IMR-90 (cell line): ENCODE measurements at places on chromosomes 2 and 18. TPM values are rescaled to one million over a fixed set of nuclear protein-coding genes. Genes with fewer than 3 reads are reported as not detected.
A peak's percentile ranks its signal among the peaks of the same experiment; 100 is the strongest.

GRCh38 chr18:59249199-59249774, 24.0 kb downstream of the RAX start:
- H3K36me3 ChIP-seq: no peaks in the 10 kb centered on the region
- H3K27me3 ChIP-seq: peaks cover 20% of the 10 kb centered on the region
- peak; percentile 80 for DNase-seq

The PER2 gene
- total RNA-seq: 2.8 and 3.2 TPM in 2 replicates

The TNFAIP6 gene
- total RNA-seq: 2.2 and 2.9 TPM in 2 replicates

The C2orf76 gene
- total RNA-seq: 9.7 and 10.6 TPM in 2 replicates

The MYL1 gene
- total RNA-seq: not detected in 2 replicates

GRCh38 chr2:189074506-189074905, 100.3 kb downstream of the COL3A1 start:
- H3K27ac ChIP-seq: no peak overlapping the region
- peaks cover 51% of the 10 kb centered on the region for H3K36me3 ChIP-seq
- no peak overlapping the region for H3K4me3 ChIP-seq
- DNase-seq: no peak

The PAX8 gene
- total RNA-seq: 0.18 and 0.28 TPM in 2 replicates

The QPCT gene
- 2.2 TPM in 2 replicates for total RNA-seq

DNA sequence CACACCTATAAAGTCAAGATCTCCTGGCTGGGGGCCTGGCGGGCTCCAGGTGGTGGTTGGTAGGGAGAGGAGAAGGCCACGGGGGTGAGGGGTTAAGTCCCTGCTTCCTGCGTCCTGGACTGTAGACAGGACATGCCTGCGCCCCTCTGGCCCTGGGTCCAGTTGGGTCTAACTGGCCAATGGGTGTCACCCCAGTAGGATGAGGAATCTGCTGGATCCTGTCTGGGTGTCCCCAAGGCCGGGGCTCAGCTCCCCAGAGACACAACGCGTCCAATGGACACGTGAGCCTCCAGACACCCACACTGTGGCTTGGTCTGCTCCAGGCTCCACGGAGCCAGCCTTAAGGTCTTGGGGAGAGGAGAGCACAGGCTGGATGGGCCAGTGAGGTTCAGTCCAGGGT, 19.6 kb downstream of the AQP12A start:
- no peak overlapping the region for H3K27ac ChIP-seq
- DNase-seq: no peak
- no peak overlapping the region for H3K4me3 ChIP-seq
- H3K36me3 ChIP-seq: no peaks in the 10 kb centered on the region
- no peaks in the 10 kb centered on the region for H3K4me1 ChIP-seq

GRCh38 chr2:211405036-211405435, 848.6 kb downstream of the CPS1 start:
- no peak for DNase-seq
- no peaks in the 10 kb centered on the region for H3K4me1 ChIP-seq
- no peaks in the 10 kb centered on the region for H3K27me3 ChIP-seq
- no peak overlapping the region for H3K4me3 ChIP-seq

- H3K4me1 ChIP-seq: no peaks in the 10 kb centered on the region; the same call in 1 of the 2 replicates
- no peak for DNase-seq
- no peaks in the 10 kb centered on the region for H3K36me3 ChIP-seq
- peaks cover 5% of the 10 kb centered on the region for H3K27me3 ChIP-seq
Measured at GRCh38 chr2:37348155-37348554, 3.7 kb downstream of the QPCT start.

- no peaks in the 10 kb centered on the region for H3K4me1 ChIP-seq
- H3K27me3 ChIP-seq: no peaks in the 10 kb centered on the region; the same call in none of the 2 replicates
- DNase-seq: no peak
- H3K4me3 ChIP-seq: no peak overlapping the region
- no peaks in the 10 kb centered on the region for H3K36me3 ChIP-seq
Measured at GRCh38 chr18:21389903-21390302, 147.9 kb downstream of the GREB1L start.
